ENCODE measurements at places on chromosomes 16 and 17.

GRCh38 chr16:77250400-77250799 lies 51.2 kb downstream of the SYCE1L start:
- no peak for DNase-seq

DNA sequence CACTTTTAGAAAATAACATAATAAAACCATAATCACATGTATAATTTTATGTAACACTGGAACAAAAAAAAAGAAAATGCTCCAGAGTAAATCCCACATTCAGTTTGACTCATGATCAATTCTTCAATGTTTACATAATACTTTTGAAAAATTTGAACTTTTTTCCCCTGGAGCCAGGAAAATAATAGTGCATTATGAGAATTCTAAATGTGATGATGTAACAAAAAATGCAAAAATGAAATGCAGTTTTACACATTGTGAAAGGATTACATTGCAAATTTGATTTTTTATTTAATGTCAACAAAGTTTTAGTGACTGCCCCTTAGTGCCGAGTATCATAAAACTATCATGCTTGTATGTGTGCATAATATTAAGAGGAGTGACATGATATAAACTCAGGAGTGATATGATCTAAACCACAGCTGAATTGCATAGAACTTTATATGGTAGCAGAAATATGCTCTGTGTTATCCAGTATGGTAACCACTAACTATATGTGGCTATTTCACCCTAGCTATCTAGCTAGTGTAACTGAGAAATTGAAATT lies 238.2 kb downstream of the CDH8 start:
- no peak for DNase-seq

- DNase-seq, result peak; percentile 60
Measured at GRCh38 chr16:27367461-27368357, 34.3 kb upstream of the IL21R start.

- DNase-seq, result peak; percentile 42
Measured at GRCh38 chr17:42329025-42329976, 41.0 kb downstream of the STAT5A start.

DNA sequence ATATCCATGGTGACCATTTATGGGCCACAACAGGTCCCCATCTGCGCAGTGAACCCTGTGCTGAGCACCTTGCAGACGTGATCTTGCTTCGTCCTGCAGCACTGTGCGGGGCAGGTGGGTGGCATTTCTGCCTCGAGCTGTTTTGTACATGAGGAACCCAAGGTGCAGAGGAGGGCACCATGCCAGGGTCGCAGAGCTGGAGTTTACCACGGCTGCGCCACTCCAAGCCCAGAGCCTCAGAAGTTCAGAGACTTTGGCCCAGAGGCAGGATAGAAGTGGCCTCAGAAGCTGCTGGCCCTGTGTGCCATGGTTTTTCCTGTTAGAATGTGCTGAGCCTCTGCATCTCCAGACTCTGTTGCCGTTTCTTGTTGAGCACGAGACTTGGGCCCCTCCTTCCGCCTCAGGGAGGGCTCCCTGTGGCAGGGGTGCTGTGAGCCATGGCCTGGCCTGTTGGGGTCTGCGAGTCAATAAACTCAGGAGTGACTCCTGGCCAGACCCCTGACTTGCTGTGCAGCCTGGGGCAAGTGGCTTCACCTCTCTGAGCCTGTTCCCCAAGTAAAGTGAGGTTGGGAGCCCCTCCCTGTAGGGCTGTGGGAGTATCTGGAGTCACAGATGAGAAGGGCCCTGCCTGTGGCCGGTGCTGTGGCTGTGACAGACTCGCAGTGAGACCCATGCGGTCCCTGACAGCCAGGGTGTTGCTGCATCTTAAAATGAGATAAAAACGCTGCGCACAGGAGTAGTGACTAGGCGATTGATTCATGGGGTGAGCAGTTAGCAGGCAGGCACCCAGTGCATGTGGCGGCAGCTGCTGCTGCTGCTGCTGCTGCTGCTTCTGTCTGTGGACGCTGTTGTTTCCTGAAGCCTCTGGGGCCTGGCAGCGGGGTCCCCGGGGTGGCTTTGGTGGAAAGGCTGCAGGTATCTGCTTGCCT lies 11.8 kb downstream of the MAP2K3 start:
- DNase-seq, result no peak
